Adipocyte (in vitro differentiated cells): ENCODE measurements at places on chromosomes 6 and 20.

GRCh38 chr6:23696992-23697391, 429.0 kb upstream of the NRSN1 start:
- DNase-seq: peak; percentile 73

GRCh38 chr20:63846128-63846771, 15.0 kb upstream of the ABHD16B start:
- DNase-seq: peak; percentile 49

DNA sequence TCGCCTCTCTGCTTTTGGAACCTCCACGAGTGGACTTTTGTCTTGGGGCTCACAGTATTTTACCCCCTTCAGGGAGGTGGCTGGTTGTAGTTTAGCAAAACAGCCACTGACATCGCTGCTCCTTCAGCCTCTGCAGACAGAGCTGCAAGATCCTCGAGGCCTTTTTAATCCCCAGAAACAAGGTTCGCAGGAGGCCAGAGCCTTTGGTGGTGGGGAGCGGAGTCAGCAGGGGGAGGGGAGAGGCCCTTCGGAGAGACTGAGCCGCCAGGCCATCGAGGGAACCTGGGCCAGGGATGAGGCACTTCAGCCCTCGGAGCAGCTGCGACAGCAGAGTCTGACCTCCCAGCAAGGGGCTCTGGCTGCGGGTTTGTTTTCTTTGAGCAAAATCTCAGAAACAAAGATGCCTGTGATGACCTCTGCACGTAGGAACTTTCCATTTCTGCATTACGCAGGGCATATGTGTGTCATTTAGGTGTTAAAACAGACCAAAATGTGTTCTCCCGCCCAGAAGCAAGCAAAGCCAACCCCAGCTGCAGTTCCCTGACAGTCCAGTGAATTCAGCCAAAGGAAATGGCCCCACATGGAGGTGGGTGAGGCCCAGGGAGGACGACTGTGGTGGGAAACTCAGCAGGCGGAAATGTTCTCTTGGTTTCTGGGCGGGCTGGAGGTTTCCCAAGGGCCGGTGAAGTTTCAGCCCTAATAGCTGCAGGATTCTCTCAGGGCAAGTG, 171.2 kb upstream of the SULF2 start:
- no peak for DNase-seq

GRCh38 chr6:14810021-14810420, 435.8 kb upstream of the JARID2 start:
- no peak for DNase-seq

- peak; percentile 77 for DNase-seq
Observed at GRCh38 chr20:37384683-37385174, 38.8 kb downstream of the SRC start.

DNA sequence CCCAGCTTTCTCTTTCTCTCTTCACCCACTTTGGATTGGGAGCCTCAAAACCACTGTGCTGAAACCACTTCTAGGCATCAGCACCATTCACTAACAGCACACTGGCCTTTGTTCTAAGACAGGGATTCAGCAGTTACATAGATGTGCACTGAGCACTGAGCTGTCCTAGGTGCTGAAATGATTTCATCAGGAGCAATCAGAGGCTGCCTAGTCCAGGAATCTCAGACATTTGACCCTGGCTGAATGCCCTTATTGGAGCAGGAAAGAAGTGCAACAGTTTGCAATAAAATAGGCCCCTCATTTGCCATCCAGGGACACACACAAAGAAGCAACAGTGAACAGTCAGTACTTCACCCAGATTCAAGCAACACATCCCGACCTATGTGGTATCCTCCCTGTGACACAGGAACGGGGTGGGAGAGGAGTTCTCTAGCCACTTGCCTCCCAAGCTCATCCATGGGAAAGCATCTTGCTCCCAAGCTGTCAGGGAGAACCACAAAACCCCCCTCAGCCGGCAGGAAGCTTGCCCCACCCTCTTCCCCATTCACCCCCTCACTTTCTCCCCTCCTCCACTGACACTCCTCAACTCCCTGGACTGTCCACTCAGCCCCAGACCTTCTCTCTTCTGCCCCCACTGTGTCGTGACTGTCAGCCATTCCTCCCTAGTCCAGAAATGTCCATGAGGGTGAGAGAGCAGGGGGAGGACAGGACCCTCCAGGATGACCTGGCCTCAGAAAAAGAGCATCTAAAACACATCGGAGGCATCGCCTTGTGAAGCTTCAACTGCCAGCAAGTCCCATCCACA, 304.4 kb downstream of the PREX1 start:
- peak; percentile 68 for DNase-seq

DNA sequence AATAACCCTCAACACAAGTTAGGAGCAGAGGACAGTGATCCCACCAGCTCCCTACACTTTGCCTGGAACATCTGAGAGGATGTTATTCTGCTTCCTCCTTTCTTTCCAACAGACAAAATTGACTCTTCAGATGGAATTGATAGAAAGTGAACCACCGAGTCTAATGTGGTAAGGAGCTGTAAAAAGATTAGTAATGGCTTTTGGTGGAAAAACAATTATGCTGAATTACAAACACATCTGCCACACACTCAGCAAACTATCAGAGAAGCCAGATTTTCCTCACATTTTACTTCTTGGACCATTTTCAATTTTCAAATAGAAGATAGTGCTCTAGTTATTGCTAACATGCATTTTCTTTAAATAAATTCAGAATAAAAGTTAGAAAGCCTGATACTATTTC, 171.8 kb upstream of the COL21A1 start:
- DNase-seq: no peak

DNA sequence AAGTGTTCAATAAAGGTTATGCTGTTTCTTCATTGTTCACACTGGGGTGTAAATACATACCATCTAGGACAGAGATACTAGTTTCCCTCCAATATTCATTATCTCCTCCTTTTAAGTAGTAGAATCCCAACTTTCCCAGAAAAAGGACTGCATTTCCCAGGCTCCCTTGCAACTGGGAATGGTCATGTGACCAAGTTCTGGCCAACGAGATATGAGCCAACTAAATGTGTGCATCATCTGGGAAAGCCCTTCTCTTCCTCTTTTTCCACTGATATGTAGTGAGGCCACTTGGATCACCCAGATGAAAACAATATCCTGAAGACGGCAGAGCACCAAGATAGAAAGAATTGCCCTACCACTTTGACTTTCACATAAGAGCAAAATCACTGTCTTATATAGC, 97.9 kb upstream of the PTPRT start:
- no peak for DNase-seq

GRCh38 chr20:48230216-48230615, 444.9 kb upstream of the SULF2 start:
- DNase-seq: no peak

DNA sequence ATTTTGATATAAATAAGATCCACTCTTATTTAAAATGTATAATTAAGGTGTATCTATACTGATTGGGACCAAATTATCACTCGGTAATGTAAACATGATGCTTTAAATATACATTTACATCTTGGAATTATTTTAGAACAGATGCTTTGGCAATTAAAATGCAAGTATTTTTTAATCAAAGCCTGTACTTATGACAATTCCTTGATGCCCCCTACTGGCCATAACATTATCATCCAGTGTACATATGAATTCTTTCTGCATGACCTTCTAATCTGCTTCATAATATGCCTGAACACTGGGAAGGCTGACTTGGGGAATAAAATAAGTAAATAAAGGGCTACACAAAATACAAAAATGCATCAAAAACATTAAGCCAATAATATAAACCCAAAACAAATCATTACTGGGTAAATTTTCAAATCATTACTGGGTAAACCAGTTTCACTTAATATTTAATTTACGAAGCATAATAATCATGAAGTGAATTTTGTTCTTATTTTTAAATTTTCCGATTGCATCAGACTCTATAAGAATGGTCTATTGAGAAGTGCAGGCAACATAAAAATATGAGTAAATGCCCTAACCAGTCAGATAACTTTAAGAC, 65.1 kb downstream of the CGA start:
- DNase-seq: peak; percentile 80

DNA sequence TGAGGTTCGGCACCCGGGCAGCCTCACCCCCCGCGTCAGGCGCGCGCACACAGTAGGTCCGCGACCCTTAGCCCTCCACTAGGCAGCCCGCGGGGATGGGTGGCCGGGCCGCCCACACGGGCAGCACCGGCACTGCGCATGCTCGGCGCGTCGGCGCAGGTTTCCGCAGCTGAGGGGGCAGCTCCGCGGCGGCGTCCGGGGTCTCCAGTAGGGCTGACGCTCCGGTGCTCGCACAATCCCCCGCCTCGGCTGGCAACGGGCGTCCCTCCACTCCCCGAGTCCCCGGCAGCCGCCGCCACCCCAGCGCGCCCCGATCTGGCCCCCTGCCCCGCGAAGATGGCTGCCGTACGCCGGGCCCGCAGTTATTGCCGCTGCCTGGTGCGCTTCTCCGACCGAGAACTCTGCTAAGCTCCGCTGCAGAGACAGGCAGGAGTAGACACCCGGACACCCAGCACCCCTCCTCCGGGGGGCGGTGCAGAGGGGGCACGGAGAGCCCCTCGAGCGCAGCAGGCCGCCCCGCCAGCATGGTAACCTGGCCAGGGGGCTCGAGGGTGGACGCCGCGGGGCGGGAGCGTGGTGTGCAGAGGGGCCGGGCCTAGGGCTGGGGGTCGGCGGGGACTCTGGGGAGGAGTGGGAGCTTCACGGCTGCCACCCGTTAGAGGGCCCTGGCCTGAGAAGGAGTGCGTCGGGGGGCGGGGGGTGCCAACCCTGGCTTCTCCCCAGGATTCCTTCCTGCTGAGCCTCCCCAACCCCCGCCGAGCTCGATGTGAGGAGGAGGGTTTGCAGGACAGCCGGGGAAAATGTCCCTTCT, at the start of gene FBXO9:
TSS of gene FBXO9 (plus strand) at position 139 of the 811 bp plus-strand sequence. CDS start at position 525, 386 bp downstream.
- DNase-seq: peak; percentile 83

GRCh38 chr20:22862671-22863230, 172.4 kb upstream of the SSTR4 start:
- DNase-seq: no peak

GRCh38 chr6:156776840-156777576, at the start of gene ARID1B:
Gene ARID1B (plus strand): TSS chr6:156777378. CDS start chr6:156777681, 303 bp downstream.
- peak; percentile 93 for DNase-seq

GRCh38 chr6:105301756-105302616, 100.9 kb downstream of the PREP start:
- no peak for DNase-seq

DNA sequence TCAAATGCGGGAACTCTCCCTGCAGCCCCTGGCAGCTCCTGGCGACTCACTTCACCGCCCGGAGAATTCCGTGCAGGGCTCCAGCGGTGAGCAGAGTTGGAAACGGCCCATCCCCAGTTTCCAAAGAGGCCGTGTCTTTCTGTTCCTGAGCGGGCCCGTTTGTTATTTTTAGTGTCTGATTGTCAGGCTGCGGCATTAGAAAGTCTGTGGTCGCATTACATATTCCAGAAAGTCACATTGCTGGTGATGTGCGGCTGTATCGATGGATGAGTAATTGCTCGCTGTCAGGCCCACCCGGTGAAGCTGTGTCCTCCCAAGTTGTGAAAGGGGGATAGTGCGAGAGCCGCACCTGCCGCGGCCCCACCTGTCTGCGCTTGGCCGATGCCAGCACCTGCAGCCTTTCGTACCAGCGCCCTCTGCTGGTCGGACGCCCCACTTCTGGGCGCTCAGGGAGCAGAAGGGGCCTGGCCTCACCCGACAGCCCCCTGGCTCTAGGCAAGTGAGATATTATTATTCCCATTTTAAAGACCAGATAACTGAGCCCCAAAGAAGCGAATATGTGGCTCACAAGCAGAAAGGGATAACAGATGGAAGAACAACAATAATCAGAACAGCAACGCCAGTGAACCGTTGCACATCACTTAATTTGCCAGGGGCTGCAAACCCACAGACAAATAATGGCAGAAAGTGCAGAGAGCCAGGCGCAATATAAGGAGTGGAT, 244.9 kb downstream of the TSHZ2 start:
- peak; percentile 25 for DNase-seq

DNA sequence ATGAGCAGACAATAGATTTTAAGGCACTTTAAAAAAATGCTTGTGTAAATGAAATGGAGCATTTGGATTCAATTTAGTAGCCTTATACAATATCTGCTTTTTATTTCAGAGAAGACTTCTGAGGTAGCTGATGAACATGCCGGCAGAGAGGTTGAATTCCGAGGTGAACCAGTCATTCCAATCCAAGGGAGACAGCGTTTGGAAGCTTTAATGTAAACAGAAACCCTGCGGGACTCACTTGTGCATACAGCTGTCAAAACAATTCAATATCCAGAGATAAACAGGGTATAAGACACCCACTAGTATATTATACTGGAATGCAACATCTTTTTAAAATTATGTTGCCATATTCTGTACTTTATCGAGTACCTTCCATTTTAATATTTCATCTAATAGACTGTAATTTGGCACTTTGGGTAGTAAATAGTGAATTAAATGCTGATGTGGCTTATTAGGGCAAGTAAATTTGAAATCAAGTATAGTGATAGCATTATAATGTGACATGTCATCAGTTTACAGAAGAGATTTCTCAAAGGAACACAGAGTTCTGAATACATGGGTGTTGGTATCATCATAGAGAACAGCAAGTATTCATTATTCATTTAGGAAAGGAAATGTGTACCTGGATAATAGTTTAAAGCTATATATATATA, 347.7 kb downstream of the PRKN start:
- DNase-seq: peak; percentile 1

DNA sequence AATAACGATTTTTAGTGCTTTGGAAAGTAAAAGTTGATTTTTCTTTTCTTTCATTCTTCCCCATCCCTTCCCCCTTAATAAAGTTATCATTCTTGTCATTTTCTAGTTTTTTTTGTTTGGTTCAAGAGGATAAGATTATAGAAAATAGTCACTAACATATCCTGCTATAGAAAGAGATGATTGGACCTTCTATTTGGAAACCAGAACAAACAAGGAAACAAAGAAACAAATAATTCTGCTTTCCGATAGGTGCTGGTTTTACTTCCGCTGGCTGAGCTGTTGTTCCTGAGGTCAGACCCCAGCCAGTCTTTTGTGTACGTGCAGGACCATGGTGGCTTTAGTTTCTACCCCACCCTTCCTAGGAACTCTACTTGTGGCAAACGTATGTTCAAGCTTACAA, at the start of gene CDH26:
TSS of gene CDH26 (plus strand) at position 301 of the 400 bp plus-strand sequence. CDS start 304 bp downstream, outside the sequence.
- DNase-seq: no peak

DNA sequence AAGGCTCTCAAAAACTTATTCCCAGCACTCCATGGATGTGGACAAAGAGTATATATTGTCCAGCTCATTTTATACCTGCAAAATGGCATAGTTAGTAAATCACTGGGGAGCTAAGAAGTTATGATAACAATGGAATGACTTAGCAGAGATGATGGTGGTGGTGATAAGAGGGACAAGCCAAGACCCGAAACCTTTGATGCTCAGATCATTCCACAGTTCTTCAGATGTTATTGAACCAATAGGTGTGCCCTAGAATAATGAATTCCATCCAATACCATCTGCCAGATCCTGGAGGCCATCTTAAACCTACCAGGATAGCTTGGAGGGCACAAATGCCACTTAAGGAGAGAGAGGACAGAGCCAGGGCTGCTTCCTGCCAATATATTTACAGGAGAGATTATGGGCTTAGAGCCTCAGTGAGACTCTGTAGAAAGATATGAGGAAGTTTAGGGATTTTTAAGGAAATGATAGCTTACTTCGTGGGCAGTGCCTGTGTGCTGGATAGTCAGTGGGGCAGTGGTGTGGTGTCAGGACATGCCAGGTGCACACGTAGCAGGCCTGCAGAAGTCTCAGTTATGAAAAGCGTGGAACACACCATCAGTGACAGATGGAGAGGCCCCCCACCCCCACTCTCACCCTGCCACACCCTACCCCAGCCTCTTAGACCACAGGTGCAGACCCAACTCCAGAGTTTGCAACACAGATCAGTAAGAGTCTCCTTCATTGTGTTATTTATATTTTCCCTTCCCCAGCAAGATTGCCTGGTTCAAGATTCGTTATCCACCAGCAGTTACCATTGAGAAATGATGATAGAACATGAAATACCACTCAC, 209.7 kb upstream of the SUPT3H start:
- no peak for DNase-seq

GRCh38 chr20:44805979-44806620, 4.2 kb downstream of the RIMS4 start:
- DNase-seq: peak; percentile 88
